MM.1S (cell line): ENCODE measurements at places on chromosomes 5 and 9.

DNA sequence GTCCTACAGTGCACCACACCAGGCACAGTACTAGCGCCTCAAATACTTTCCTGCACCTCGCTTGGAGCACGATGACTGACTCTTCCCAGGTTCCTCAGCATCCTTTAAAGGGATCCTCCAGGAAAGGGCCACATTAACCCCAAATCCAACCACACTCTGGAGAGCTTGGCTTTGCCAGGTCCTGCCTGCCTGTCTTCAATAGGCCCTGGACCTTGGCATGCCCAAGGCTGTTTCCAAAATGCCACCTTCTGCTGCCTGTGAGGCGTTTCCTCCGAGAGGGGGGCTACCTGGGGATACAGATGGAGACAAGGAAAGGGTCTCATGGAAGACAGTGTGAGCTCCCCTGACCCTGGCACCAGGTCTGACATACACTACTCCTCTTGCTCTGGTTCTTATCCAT, 169.9 kb downstream of the DAB2IP start:
- DNase-seq = no peak
- H3K27ac ChIP-seq = no peak overlapping the region
- H3K4me1 ChIP-seq = no peaks in the 10 kb centered on the region
- no peaks in the 10 kb centered on the region for H3K27me3 ChIP-seq

- no peak overlapping the region for H3K27ac ChIP-seq
- peaks cover 36% of the 10 kb centered on the region for H3K4me1 ChIP-seq
- no peak for DNase-seq
- no peaks in the 10 kb centered on the region for H3K27me3 ChIP-seq
- H3K36me3 ChIP-seq = peaks cover 4% of the 10 kb centered on the region; the same call in 1 of the 2 replicates
These were observed 4.4 kb upstream of the PRR7 start for GRCh38 chr5:177442066-177442826.

GRCh38 chr5:115487756-115488155, 56.8 kb downstream of the FEM1C start:
- DNase-seq = no peak
- H3K4me3 ChIP-seq = no peak overlapping the region
- no peaks in the 10 kb centered on the region for H3K27me3 ChIP-seq
- no peaks in the 10 kb centered on the region for H3K4me1 ChIP-seq
- no peaks in the 10 kb centered on the region for H3K36me3 ChIP-seq
- H3K27ac ChIP-seq = no peak overlapping the region

DNA sequence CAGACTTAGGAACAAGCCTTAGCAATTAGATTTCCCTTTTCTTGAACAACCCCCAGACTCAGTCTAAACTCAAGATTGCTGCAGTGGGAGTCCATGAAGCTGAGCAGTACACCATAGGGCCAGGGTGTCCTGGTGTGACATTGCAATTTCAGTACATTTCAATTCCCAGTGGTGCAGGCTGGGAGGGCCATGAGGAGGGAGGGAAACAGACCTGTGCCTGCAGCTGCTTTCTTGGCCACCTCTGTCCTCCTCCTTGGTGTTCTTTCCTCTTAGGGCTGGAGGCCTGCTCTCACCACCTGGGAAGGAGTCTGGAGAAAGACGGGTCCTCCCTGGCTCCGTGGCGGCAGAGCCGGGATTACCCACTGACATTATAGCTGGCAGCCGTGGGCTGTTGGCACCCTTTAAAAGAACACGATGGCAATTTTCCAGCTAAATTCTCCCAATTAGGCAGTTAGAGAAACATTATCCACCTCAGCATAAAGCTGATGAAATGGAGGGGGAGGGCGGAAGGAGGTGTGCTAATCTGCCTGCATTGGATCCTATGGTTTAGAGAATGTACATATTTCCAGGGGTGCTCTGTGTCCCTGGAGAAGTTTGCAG, 186.4 kb downstream of the SLIT3 start:
- no peaks in the 10 kb centered on the region for H3K36me3 ChIP-seq
- no peak overlapping the region for H3K4me3 ChIP-seq
- H3K4me1 ChIP-seq = no peaks in the 10 kb centered on the region
- no peak for DNase-seq

DNA sequence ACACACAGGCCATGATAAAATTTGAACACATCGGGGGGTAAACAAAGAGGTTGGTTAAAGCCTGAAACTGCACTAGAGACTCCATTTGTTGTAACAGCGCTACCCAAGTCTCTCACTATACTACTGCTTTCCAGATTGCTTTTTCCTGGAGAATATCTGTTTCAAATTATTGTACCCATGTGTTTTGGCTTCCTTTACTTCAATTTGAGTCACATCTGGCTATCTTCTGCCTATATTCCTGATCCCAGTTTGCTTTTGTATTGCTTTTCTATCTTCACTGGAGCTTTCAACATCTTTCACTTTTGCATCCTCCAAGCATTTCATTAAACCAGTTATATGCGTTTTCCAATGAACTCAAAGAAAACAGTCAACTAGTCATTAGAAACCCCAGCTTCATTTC, 404.7 kb downstream of the MLLT3 start:
- no peak for DNase-seq
- no peak overlapping the region for H3K4me3 ChIP-seq
- no peaks in the 10 kb centered on the region for H3K36me3 ChIP-seq

GRCh38 chr5:60332244-60333004, 367.5 kb downstream of the DEPDC1B start:
- no peaks in the 10 kb centered on the region for H3K4me1 ChIP-seq
- H3K36me3 ChIP-seq = no peaks in the 10 kb centered on the region
- H3K27ac ChIP-seq = no peak overlapping the region
- no peaks in the 10 kb centered on the region for H3K27me3 ChIP-seq
- no peak for DNase-seq
- H3K4me3 ChIP-seq = no peak overlapping the region

DNA sequence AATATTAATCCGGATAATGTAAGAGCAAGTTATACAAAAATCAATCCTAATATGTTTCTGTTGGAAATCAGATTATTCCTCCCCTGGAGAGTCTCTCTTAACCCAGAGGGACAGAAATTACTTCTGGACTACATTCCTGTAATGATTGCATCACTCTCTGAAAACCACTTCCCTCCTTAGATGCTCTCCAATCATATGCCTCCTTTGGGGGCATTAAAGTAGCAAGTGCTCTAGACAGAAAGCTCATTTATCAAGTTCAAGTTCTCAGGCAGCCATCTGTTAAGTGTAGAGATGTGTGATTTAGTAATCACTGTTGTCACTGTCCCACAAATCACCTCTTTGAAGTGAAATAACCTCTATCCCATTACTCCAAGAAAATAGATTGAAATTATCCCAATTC, 247.1 kb downstream of the SLCO4C1 start:
- DNase-seq = no peak
- no peak overlapping the region for H3K4me3 ChIP-seq
- peaks cover 4% of the 10 kb centered on the region; the same call in 1 of the 2 replicates for H3K4me1 ChIP-seq
- no peak overlapping the region for H3K27ac ChIP-seq
- H3K36me3 ChIP-seq = no peaks in the 10 kb centered on the region
- H3K27me3 ChIP-seq = no peaks in the 10 kb centered on the region

DNA sequence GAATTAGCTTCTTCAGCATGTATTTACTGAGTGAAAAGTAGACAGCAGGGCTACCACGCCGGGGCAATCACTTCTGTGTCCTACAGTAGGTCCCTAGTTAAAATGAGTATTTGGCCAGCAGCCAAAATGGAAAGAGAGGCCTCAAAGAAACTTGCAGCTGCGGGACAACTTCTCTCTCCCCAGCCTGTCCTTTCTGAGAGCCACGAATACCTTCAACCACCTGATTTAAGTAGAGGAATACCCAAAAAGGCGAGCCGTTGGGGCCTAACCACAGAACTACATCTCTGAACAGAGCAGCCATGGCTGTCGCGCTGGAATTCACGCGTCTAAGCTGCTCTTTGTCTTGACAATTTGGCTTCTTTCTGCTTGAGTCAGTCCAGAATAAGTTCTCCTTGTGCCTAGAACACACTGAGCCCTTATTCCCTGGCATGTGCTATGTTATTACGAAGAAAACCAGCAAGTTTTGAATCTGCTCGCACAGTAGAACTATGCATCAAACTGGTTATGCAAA, 43.8 kb upstream of the GOLPH3 start:
- peaks cover 17% of the 10 kb centered on the region for H3K4me1 ChIP-seq
- peak; percentile 97 for DNase-seq
- no peak overlapping the region for H3K4me3 ChIP-seq
- H3K36me3 ChIP-seq = no peaks in the 10 kb centered on the region

- H3K27ac ChIP-seq = no peak overlapping the region
- no peaks in the 10 kb centered on the region for H3K36me3 ChIP-seq
These were observed 3.5 kb upstream of the OR5C1 start for GRCh38 chr9:122785269-122785668.

GRCh38 chr9:93166699-93167098, 17.2 kb upstream of the WNK2 start:
- no peak overlapping the region for H3K27ac ChIP-seq
- H3K4me1 ChIP-seq = peaks cover 5% of the 10 kb centered on the region
- peak; percentile 16 for DNase-seq
- H3K27me3 ChIP-seq = no peaks in the 10 kb centered on the region
- no peak overlapping the region for H3K4me3 ChIP-seq

GRCh38 chr9:106885451-106885850, 22.5 kb downstream of the ZNF462 start:
- H3K36me3 ChIP-seq = no peaks in the 10 kb centered on the region
- no peak overlapping the region for H3K27ac ChIP-seq
- no peak for DNase-seq
- no peak overlapping the region for H3K4me3 ChIP-seq
- no peaks in the 10 kb centered on the region for H3K4me1 ChIP-seq

DNA sequence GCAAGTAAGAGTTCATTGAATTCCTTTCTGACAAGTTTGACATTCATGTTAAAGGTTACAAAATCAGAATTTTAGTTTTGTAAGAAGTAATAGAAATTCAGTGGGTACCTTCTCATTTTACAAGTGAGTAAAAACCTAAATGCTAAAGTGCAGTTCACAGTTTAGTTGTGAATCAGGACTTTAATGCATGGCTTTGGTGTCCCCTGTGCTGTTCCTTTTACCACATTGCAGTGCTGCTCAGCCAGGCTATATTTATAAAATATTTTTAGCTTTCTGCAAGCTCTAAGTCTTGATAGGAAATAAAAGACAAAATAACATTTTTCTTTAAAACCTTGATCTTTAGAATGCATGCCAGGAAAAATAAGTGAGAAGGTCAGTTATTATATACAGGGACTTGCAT, 26.3 kb downstream of the PAM start:
- no peak for DNase-seq
- H3K27me3 ChIP-seq = no peaks in the 10 kb centered on the region
- no peaks in the 10 kb centered on the region for H3K4me1 ChIP-seq
- H3K4me3 ChIP-seq = no peak overlapping the region

- H3K27me3 ChIP-seq = no peaks in the 10 kb centered on the region
- peak; percentile 88 for DNase-seq
- no peaks in the 10 kb centered on the region for H3K36me3 ChIP-seq
- H3K27ac ChIP-seq = peak overlapping the region; percentile 94
These were observed 102.8 kb downstream of the KCTD16 start for GRCh38 chr5:144273232-144274027.

DNA sequence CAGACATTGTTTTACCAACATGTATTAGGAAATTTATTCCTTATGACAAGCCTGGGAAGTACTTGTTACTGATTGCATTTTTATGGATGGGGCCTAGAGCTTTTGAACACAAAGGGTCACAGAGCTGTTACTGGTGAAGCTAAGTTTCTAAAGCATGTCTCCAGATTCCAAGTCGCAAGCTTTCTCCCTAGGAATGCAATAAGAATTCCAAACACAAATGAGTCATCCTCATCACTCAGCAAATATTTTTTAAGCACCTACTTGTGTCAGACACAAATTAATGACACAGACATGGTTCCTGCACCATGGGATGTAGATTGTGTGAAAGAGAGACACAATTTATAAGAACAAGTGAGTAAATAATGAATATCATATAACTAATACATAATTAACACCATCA, 11.0 kb upstream of the SH3RF2 start:
- no peak overlapping the region for H3K4me3 ChIP-seq
- no peak overlapping the region for H3K27ac ChIP-seq
- no peaks in the 10 kb centered on the region for H3K27me3 ChIP-seq
- H3K4me1 ChIP-seq = no peaks in the 10 kb centered on the region

DNA sequence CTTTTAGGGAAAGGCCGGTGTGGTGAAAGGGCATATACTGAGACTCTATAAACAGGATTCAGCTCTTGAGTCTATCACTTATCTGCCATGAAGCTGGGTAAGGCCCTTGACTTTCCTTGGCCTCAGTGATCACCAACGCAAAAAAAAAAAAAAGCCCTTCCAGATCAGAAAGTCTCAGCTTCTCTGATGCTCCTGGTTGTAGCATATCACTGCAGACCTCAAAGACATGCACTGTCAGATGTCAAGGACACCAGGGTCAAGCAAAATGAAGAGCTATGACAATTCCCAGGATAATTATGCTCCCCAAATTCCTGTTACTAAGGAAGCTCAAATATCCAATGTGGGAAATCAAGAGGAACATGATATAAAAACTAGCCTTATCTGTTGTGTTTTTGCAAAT, 68.3 kb upstream of the IFNE start:
- H3K4me1 ChIP-seq = no peaks in the 10 kb centered on the region
- no peaks in the 10 kb centered on the region for H3K36me3 ChIP-seq
- no peak overlapping the region for H3K27ac ChIP-seq

DNA sequence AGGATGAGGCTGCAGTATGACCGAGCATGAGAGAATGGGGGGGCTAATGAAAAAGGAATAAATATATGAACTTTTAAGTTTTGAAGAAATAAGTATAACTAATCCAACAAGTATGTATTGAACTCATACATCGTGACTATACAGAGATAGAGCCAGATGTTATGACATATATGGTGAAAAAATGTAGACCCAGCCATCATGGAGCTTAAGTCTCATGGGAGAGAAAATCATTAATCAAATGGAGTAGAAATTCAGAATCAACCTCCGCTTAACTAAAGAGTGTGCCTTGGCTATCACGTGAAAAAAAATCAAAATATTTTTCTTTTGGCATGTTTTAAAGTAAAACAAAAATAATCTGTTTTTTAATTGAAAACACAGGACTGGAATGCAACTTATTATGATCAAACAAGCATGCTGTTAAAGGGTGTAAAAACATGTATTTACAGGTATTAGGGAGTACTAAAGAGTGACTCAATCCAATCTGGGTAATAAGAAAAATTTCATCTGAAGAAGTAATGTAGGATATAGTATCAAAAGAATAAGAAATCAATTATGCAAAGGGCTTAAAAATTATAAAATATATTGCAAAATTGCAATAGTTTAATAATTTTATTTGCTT, 868.5 kb upstream of the NUDT12 start:
- H3K36me3 ChIP-seq = no peaks in the 10 kb centered on the region
- H3K4me3 ChIP-seq = no peak overlapping the region
- DNase-seq = no peak
- H3K27me3 ChIP-seq = no peaks in the 10 kb centered on the region

DNA sequence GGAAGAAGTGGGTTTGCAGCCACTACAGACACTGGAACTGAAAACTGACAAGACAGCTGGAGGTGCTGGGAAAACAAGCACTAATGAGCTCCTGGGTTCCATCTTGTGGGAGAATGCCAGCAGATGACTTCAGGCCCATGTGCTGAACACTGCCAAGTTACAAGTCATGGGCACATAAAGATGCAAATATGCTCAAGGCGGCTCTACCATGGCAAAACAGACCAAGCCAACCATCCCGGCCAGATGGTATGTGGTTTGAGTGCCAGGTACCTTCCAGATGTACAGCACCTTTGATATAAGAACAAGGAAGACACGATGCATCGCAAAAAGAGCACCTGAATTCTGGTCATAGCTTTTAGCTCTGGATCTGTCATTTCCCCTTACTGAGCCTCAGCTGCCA, 19.9 kb downstream of the TNFSF8 start:
- peak overlapping the region; percentile 64; the same call in 1 of the 2 replicates for H3K27ac ChIP-seq
- H3K4me1 ChIP-seq = peaks cover 49% of the 10 kb centered on the region
- no peaks in the 10 kb centered on the region for H3K27me3 ChIP-seq
- no peaks in the 10 kb centered on the region for H3K36me3 ChIP-seq
- H3K4me3 ChIP-seq = no peak overlapping the region

GRCh38 chr5:118405650-118406061, 582.7 kb downstream of the DTWD2 start:
- H3K27me3 ChIP-seq = no peaks in the 10 kb centered on the region
- no peak overlapping the region for H3K27ac ChIP-seq
- no peaks in the 10 kb centered on the region for H3K36me3 ChIP-seq
